KBM-7 (cell line): ENCODE measurements at places on chromosomes 3 and 15.

DNA sequence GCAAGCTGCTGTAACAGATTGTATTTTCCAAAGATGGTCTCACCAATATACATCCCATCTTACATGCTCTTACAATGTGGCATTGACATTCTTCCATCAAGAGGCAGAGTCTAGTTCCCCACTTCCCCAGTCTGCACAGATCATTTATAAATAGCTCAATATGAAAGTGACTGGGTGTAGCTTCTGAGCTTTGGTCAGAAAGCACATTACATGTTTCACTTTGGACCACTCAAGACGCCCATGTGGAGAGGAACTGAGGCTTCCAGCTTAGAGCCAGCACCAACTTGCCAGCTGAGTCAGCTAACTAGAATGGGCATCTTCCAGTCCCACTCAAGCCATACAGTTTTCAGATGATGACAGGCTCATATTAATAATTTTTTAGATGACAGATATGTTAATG lies 45.5 kb downstream of the GREM1 start:
- no peak for DNase-seq

DNA sequence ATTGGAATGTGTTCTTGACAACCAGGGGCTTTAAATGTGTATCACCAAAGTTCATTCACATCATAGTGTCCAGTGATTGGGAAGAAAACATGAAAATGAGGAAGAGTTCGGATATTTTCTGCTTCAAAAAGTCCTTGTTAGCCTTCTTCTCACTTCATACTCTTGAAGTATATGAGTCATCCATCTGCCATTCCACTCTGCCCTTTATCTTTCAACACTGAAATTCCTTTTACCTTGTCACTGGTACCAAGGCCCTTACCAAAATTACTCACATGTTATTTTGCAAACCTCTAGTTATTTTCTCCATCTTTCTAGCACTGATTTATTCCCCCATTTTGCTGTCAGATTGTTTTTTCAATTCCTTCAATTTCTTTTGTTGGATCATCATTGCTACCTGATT lies 32.5 kb downstream of the OR5H15 start:
- no peak for DNase-seq

DNA sequence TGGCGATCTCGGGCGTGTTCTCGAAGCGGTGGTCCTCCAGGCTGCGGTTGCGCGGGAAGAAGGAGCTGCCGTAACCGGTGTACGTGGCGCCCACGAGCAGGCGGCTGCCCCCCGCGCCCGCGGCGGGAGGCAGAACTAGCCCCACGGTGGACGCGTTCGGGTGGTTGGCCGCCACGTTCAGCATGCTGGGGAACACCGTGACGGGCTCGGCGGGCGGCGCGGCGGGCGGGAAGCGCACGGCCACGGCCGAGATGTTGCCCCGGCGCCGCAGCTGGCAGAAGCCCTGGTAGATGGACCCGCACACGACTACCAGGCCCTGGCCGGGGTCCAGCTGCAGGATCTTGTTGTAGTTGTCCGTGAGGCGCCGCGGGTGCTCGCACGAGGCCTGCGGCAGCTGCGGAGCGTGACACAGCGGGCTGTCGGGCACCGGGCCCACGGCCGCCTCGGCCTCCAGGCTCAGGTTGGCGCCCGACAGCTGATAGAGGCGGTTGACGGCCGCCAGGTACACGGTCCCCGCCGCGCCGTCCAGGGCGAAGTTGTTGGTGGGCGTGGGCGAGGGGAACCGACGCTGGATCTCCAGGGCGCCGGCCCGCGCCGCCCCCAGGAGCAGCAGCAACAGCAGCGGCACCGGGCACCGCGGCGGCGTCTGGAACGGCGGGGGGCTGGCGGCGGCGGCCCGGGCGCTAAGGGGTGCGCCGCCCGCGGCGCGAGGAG lies 397 bp downstream of the PLXND1 start:
- DNase-seq: peak; percentile 53

- DNase-seq: no peak
Measured at GRCh38 chr3:196965112-196965803, 3.4 kb downstream of the PIGZ start.

GRCh38 chr3:2784627-2785026 lies 325.5 kb downstream of the IL5RA start:
- DNase-seq: no peak

- no peak for DNase-seq
Measured at GRCh38 chr3:40719660-40720287, 195.0 kb downstream of the ZNF621 start.

DNA sequence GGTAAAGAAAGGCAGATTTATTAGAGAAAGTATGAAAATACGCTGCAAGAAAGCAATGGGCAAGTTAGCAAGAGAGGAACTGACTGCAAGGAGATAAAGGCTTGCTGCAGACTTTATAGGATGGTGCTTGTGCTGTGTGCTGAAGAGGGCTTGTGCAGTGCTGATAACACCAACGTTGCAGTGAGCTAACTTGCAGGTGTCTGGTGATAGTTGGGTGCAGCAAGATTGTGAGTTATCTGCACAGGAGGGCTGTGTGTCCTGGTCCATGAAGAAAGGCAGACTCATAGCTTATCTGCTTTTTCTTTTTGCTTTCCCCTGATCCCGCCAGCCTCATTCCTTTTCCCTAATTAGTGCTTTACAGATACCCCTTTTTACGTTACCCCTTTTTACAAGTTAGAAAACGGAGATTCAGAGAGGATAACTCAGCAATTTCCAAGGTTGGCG lies 58.0 kb upstream of the ZNF148 start:
- DNase-seq: no peak

DNA sequence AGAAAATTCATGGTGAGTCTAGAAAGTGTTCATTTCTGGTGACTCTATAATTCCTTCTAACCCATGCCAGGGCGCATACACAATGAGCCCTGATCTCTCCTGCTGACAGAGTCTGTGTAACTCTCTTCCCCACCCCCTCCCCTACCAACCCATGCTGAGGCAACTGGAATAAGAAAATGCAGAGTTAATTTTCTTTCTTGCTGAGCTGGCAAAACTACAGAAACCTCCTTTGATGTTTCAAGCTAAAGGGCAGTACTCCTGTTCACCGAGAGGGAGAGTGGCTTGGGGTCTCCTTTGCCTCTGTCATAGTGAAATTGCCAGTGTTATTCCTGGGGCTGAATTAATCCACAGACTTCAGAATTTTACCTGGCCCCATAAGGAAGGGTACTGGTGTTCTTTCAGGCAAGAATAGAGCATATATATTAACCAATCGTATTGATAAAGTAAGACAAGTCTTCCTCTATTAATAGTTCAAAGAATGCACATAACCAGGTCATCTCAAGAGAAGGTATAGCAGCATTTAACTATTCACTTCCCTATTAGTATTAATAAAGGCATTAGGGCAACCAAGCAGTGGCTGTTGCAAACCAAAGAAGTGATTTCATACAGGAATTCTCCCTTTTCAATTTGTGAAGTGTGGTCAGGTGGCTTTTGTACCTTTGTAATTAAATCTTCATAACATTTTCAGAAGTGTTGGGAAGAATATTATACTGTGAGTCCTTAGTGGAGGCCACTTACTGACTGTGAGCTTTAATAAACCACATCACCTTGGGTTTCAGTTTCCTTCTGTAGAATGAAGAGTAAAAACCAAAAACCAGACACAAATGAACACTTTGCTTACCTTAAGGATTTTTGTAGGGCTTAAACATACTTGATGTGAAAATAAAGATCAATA lies 4.1 kb downstream of the GAP43 start:
- no peak for DNase-seq
